ENCODE measurements at places on chromosomes 7 and 10. TPM values are rescaled to one million over a fixed set of nuclear protein-coding genes. Genes with fewer than 3 reads are reported as not detected.

The PLPP4 gene
- 0.45 TPM for polyA plus RNA-seq

The DGKB gene
- polyA plus RNA-seq: 0.18 TPM

The PRF1 gene
- polyA plus RNA-seq: 4.5 TPM

The CLDN4 gene
- 0.35 TPM for polyA plus RNA-seq

The NAT16 gene
- not detected for polyA plus RNA-seq

The MTERF1 gene
- polyA plus RNA-seq: 10.6 TPM

DNA sequence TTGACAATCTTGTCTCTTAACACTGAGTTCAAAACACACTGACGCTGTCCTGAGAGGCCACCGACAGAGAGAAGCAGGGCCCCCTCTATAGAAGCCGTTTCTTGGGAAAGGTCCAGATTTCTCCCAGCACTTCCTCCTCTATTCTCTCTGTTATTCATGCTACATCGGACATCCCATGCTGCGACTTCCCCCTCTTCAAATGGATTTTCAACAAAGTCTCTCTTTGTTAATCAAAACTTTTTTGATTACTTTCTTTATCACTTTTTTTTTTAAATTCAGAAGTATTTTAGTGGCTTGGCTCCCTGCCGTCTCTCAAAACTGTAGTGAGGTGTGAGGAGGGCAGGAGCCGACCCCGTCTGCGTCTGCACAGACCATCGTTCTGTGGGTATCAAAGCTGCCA lies 298.9 kb upstream of the PITRM1 start:
- no peak for DNase-seq

DNA sequence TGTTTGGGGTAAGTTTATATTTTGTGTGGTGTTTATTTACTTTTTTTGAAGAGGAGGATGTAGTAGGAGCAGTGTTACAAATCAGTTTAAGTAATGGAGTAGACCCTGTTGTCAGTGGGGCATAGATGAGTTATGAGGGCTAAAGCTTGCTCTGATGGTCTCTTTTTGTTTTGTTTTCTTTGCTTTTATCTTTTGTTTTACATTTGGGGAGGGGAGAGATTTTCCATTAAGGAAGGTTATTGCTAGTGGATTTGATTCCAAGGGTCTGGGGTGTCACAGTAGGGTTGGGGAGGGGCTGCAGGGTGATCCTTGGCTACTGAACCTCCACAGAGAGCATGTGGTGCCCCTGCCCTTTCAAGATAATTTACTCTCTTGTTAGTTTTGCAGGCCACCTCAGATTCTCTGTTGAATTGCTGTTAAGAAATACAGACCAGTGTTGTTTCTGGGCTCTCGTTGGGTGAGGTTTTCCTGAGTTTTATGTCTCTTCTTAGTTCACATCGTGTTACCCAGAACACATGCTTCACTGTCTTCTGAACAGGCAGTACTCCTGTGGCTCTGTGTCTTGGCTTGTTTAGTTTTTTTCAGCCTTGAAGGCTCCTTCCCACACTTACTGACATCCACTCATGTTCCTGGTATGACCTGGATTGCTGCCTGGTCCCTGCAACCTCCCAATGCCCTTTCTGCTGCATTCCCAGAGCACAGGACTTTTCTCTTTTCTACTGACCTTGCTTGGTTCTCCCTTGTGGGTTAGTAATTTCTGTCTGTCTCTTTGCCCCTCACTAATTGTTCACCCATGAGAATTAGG lies 4.2 kb downstream of the KIFBP start:
- peak; percentile 62 for DNase-seq

- DNase-seq: no peak
These were observed 43.2 kb downstream of the IKZF1 start for GRCh38 chr7:50347693-50348092.

DNA sequence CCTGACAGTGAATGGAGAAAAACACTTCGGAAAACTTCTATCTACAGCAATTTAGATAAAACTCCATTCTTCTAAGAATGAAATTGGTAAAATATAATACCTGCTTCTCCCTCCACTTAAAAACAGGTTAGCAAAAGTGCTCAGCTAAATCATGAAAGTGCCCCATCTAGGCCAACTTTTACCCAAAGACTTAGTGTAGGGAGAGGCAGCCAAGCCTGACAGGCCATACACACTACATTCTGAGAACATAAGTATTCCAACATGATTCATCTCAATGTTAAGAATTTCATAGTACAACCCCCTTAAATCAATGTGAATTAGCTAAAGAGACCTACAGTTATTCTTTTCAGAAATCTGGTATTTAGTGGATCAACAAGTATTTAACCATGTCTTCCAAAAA lies 7.2 kb downstream of the FAM3C start:
- DNase-seq: no peak

GRCh38 chr10:72309290-72310240 lies 35.8 kb downstream of the DDIT4 start:
- peak; percentile 63 for DNase-seq

- no peak for DNase-seq
These were observed 16.3 kb downstream of the TPK1 start for GRCh38 chr7:144819566-144819965.

DNA sequence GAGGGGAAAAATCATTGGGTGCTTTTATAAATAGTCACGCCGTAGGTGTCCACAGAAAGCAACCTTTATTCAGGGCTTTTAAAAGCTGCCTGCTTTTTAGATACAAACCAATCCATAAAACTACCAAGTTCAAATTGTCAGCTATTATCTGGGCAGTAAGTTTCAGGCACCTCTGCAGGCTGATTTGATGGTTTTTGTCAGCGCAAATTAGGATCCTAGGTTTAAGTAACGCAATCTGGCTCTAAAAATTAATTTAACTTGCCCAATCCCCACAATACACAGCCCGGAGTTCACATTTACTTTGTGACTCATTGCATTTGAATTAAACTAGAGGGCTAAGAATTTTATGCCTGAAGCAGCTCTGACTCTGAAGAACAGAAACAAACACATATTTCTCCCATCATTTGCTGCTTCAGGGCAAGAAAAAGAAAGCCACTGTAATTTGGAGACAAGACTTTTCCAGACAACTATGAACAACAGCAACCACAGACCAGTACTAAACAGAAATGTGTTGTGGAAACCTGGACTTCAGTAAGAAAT lies 43.3 kb downstream of the NRP1 start:
- no peak for DNase-seq

DNA sequence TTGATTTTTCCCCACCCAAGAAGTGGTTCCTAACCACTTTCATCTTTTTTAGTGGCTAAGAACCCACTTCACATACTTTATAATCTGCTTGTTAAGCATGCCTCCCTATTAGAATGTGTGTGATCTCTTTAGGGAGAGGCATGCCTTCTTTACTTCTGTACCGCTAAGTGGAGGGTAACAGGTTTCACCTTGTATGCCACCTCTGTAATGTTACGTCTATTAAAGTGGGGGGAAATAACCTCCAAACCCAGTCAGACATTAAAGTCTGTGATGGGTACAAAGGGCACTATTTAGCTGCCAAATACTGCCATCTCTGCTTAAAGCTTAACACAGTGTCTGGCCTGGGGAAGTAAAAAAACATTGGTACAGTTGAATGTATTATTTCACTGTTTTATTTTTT lies 51.9 kb downstream of the EPC1 start:
- no peak for DNase-seq
